G401 (cell line): ENCODE measurements at places on chromosomes 12 and 14.

- DNase-seq: no peak
Observed at GRCh38 chr12:65615118-65615517, 209.2 kb upstream of the HMGA2 start.

- DNase-seq: no peak
Observed at GRCh38 chr14:95208598-95208997, 51.3 kb upstream of the DICER1 start.

DNA sequence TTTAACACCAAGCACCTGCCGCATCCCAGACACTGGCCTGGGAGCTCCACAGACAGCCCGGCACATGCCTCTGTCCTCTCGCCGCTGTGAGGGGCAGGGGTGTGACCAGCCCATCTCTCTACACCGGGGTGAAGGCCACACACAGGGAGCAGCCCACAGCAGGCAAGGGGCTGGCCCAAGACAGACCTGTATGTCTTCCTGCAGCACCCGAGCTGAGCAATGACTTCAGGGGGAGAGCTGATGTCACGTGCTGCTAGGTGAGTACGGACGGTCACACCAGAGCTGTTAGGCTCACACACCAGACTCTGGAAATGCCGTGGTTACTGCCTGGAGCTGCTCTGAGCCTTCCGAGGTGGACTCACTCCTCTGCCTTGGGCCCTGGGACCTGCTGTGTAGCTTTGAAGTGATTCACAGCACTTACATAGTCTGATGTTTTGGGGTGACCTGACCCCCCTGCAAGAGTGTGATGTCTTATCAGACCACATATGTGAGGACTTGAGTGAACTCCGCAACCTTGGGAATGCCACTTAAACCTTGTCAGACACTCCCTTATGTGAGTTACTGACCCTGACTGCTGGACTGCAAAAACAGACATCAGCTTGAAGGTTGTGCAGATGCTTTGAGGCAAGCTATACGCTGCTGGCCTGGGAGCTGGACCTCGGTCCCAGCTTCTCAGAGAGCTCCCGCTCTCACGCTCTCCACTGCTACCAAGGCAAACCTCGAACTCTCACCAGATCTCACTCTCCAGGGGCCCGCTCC, 1.8 kb downstream of the XRCC3 start:
- DNase-seq: no peak

GRCh38 chr12:107539196-107539939, 146.2 kb upstream of the PWP1 start:
- DNase-seq: no peak

GRCh38 chr14:63737582-63738006, 9.7 kb upstream of the SGPP1 start:
- DNase-seq: no peak

DNA sequence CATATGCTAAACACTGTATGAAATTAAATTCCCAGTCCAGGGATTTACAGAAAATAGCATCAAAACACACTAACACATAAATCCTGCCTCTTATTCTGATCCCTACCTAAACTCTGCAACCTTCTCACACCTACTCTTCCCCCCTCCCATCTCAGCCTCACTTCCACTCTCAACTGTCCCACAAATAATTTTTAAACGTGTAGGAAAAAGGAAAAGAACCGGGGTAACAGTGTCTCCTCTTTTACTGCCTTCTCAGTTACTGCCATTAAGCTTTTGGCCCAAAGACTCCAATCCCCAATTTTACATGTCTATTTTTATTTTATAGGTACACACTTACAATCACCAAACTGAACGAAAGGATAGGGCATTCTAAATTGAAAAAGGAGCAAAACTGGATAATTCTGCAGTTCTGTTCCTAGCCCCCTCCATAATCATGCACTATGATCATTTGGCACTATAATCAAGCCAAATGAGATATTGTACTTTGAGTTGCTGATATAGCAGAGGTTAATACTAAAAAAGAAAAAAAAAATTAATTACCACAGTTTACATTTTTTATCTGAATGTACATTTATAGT, 2.9 kb downstream of the DUSP16 start:
- peak; percentile 40 for DNase-seq

- DNase-seq: no peak
Observed at GRCh38 chr14:69105326-69105725, 47.6 kb downstream of the DCAF5 start.
